Neural crest cell (in vitro differentiated cells): ENCODE measurements at places on chromosomes 6 and 20.
A peak's percentile ranks its signal among the peaks of the same experiment; 100 is the strongest.

DNA sequence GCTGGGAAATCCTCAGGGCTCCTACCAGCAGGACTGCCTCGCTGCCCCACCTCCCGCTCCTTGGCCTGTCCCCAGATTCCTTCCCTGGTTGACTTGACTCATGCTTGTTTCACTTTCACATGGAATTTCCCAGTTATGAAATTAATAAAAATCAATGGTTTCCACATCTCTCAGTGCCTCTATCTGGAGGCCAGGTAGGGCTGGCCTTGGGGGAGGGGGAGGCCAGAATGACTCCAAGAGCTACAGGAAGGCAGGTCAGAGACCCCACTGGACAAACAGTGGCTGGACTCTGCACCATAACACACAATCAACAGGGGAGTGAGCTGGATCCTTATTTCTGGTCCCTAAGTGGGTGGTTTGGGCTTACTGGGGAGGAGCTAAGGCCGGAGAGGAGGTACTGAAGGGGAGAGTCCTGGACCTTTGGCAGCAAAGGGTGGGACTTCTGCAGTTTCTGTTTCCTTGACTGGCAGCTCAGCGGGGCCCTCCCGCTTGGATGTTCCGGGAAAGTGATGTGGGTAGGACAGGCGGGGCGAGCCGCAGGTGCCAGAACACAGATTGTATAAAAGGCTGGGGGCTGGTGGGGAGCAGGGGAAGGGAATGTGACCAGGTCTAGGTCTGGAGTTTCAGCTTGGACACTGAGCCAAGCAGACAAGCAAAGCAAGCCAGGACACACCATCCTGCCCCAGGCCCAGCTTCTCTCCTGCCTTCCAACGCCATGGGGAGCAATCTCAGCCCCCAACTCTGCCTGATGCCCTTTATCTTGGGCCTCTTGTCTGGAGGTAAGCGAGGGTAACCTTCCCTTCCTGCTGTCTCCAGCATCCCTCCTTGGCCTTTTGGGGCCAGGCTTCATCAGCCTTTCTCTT is at the start of gene CFB:
TSS of gene CFB (plus strand) at position 589 of the 863 bp plus-strand sequence. CDS start at position 716, 127 bp downstream.
- DNase-seq: no peak

DNA sequence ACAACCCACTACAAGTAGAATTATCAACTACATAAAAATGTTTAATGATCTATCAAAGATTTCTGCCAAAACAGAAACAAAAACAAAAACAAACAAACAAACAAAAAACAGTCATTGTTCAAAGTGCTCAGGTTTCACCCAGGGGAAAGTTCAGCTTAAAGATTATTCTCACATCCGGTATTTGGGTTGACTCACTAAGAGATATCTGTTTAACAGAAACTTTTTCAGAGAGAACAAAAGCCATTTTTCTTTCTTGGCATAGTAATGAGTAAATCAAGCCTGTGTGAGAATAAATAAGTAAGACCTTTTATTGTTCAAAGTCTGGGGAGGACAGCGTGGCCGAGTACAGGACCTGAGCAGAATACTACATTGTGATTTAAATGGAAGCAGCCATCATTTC is 143.6 kb downstream of the RCAN2 start:
- no peak for DNase-seq

DNA sequence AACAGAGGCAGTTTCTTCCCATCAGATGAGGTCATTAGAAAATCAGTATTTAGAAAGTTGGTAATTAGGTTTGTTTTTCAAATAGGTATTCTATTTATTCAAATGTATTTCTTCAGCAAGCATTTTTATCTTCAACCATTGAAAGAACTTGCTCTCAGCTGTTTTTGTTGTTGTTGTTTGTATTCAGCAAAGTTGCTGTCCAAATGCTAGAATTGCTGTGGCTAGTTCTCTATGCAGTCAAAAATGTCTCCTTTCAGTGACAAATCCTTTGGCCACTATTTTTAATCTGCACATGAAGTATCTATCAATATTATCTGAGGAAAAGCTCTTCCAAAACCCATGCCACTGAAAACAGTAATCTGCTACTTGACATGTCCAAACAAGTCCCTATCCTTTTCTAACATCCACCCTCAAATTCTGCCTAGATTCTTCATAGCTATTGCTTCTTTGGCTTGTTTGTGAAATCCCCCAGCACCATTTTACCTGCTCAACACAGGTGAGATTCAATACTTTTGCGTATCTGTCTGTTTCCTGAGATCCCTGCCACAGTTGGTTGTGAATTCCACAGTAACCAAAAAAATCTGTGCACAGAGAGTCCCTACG is 1005.4 kb downstream of the GRIK2 start:
- DNase-seq: no peak

DNA sequence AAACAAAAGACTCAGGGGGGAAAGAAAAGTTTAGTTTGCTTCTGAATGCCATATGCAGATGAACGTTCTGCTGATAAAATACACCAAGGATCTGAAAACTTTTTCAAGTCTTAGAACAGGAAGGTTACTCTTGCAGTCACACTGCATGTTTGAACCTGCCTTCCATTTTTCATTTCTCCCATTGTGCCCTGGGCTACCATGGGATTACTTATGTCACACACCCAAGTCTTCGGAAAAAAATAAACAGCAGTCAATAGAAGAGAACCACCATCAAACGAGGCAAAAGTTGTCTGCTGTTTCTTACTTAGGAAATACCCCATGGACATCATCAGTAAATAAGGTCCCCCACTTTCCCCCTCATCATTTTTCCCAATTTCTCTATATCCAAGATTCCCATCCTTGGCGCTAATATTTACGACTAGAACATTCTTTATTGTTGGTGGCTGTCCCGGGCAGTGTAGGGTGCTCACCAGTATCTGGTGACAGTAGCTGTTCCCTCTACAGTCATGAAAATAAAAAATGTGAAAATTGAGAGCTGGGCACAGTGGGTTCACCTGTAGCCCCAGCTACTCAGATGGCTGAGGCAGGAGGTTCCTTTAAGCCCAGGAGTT is 202.5 kb downstream of the BCAS1 start:
- no peak for DNase-seq

- DNase-seq: peak; percentile 47
Observed at GRCh38 chr6:39791850-39792539, at the start of gene DAAM2. Gene DAAM2 (plus strand): TSS chr6:39792376. CDS start chr6:39856303, 63,927 bp downstream.

DNA sequence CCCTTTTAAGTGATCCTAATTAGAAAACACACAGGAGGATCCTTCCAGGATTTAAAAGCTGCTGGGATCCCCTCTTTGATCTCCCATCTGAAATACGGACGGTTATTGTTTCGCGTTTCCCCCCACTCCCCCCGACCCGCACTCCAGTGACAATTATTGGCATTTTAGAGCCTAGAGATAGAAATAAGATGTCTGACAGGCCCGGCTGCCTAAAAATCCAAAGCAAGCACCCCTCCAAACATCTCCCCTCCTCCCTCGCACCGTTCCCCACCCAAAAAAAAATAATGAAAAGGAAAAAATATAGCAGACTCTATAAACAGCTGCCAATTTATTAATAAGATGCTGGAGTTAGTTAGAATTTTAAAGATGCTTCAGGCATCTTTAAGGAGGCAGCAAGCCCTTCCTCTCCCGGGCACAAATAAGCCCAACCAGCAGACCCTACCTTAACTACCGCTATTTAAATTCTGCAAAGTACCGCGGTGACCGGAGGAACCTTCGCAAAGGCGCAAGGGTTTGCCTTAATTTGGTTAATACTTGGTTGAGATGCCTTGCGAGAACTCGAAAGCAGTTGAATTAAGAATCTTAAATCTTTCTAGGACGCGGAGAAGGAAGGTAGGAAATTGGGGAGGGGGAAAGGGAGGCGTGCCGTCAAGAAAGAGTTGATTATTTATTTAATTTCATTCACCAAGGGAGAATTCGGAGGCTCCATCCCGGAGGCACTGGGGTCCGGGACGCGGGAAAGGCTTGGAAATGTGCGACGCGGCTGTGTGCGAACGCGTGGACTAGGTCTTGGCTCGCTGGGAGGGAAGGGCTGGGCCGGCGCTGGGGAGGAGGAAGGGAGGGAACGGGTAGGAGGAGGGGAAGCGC is 1.5 kb upstream of the ISM1 start:
- DNase-seq: no peak

- DNase-seq: no peak
Observed at GRCh38 chr20:16553684-16554083, 19.6 kb downstream of the KIF16B start.

DNA sequence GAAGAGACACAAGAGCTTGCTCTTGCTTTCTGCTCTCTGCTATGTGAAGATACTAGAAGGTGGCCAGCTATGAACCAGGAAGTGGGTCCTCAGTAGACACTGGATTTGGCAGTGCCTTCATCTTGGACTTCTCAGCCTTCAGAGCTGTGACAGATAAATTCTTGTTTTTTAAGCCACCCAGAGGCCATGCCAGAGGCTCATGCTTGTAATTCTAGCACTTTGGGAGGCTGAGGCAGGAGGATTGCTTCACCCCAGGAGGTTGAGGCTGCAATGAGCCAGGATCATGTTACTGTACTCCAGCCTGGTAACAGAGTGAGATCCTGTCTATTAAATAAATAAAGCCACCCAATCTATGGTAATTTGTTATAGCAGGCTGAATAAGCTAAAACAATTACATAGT is 185.5 kb upstream of the SALL4 start:
- no peak for DNase-seq

DNA sequence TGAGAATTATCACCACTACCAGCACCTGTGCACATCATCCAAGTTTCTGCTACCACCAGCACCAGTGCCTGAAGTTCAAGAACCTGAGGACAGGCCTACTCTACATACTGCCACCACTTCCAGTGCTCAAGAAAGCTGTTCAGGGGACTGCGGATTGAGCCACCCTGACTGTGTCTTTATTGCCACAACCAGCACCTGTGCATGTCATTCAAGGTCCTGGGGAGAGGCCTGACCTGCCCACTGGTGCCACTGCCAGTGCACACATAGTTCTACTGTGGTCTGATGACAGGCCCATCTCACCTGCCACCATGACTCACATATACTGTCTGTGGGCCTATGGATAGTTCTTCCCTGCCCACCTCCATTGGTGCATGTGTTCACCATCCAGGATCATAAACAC is 559.4 kb downstream of the COL12A1 start:
- DNase-seq: no peak

DNA sequence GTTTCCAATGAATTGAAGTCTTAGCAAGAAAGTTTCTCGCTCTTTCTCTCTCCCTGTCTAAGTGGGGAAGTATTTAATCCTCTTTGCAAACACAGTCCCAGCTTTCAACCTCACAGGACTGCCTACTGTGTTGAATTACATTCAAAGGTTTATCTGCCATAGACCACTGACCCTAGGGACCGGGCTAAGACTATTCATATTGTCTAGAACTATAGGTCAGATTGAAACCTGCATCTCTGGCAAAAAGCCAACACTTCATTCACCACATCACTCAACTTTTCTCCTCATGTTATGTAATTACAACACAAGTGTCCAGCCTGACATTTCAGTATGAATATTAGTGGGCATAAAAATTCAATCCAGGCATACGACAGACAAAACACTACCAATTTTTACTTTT is 314.7 kb upstream of the RSPO3 start:
- no peak for DNase-seq

GRCh38 chr6:26432627-26433201 is 7.6 kb upstream of the BTN3A3 start:
- DNase-seq: no peak

DNA sequence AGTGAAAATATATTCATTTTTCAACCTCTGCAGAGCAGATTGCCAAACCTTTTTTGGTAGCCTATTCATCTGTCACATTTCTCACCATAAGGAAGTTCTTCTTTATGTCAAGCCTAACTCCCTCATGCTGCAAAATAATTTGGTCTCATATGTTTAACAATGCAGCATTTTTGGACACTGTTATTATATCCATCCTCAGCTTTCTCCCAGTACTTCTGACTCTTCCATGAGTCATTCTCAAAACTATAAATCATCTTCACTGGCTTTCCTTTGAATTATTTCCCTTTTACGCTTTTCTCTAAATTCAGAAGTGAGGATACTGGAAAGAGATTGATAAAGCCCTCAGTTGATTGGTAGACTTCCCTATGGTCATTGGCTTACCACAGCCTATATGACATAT is 192.2 kb downstream of the TPBG start:
- DNase-seq: no peak

DNA sequence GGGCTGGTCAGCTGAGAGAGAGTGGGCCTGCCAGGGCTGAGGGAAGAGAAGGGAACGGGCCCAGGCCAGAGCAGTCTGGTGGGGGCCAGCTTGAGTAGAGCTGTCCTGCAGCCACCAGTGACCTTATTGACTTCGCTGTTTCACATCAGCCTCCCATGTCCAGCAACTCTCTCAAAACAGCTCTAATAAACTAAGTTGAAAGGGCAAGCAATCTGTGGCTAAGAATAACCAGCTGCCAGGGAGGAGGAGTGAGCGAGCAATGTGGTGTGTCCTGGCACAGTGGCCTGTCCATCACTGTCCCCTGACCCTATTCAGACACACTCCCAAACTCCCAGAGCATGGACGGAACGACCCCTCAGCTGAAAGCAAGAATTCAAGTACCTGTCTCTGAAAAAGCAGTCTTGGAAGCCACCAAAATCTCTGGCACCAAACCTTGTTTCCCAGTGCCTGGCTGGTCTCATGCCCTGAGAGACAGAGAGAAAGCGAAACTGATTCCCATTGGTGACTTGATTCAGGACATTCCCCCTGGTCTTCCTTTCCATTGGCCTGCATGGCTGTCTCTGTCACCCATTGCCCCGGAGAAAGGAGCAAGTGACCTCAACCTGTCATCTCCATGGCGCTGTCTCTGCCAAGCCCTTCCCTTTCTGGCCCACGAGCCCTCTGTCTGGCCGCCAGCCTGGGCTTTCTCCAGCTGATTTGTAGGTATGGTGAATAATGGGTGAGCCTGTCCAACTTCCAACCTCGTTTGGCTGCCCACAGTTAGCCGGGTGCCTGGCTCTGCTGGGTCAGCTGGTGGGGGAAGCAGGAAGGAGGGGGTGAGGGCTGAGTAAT is at the start of gene DDO:
TSS of gene DDO (minus strand) at position 490 of the 831 bp plus-strand sequence. CDS start 2,113 bp downstream, outside the sequence.
- no peak for DNase-seq

DNA sequence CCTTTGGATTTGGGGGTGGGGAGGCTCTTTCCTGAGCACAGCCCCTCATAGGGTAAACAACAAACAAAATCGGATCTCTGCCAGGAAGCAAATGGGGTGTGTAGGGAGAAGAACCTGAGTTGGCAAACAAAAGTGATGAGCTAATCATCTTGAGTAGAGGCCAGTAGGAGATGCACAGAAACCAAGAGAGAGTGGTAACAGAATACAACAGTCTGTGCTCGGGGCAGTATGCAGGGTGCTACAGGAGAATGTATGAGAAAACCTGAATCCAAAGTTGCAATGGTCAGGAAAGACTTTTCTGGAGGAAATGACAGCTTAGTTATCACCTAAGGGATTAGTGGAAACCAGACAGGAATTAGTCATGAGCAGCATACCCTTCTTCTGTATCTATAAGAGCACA is 177.8 kb downstream of the CDKAL1 start:
- no peak for DNase-seq

GRCh38 chr20:62464990-62465389 is 10.8 kb downstream of the GATA5 start:
- DNase-seq: no peak

DNA sequence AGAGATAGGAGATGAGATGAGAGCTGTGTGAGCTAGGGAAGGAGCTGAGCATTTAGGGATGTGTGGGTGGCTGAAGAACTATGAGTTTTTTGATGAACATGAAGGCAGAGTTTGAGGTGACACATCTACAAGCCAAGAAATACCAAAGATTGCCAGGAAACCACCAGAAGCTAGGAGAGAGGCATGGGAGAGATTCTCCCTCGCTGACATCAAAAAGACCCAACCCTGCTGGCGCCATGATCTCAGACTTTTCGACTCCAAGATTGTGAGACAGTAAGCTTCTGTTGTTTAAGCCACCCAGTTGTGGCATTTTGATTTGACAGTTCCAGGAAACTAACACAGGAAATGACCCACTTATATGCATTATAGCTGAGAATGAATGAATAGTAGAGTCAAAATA is 790.9 kb downstream of the TFAP2A start:
- no peak for DNase-seq

GRCh38 chr20:50130356-50130723 is 17.4 kb upstream of the UBE2V1 start:
- DNase-seq: no peak

GRCh38 chr6:109420751-109421150 is 19.7 kb downstream of the PPIL6 start:
- no peak for DNase-seq
